Urothelium cell line (cell line): ENCODE measurements at places on chromosomes 16 and 17.

GRCh38 chr17:633641-634101 lies 81.0 kb downstream of the VPS53 start:
- DNase-seq = no peak

DNA sequence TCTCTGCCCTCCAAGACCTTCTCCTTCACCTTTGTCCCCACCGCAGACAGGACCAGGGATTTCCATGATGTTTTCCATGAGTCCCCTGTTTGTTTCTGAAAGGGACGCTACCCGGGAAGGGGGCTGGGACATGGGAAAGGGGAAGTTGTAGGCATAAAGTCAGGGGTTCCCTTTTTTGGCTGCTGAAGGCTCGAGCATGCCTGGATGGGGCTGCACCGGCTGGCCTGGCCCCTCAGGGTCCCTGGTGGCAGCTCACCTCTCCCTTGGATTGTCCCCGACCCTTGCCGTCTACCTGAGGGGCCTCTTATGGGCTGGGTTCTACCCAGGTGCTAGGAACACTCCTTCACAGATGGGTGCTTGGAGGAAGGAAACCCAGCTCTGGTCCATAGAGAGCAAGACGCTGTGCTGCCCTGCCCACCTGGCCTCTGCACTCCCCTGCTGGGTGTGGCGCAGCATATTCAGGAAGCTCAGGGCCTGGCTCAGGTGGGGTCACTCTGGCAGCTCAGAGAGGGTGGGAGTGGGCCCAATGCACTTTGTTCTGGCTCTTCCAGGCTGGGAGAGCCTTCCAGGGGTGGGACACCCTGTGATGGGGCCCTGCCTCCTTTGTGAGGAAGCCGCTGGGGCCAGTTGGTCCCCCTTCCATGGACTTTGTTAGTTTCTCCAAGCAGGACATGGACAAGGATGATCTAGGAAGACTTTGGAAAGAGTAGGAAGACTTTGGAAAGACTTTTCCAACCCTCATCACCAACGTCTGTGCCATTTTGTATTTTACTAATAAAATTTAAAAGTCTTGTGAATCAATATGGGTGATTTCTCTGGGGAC lies 12.2 kb downstream of the CX3CL1 start:
- DNase-seq = no peak

DNA sequence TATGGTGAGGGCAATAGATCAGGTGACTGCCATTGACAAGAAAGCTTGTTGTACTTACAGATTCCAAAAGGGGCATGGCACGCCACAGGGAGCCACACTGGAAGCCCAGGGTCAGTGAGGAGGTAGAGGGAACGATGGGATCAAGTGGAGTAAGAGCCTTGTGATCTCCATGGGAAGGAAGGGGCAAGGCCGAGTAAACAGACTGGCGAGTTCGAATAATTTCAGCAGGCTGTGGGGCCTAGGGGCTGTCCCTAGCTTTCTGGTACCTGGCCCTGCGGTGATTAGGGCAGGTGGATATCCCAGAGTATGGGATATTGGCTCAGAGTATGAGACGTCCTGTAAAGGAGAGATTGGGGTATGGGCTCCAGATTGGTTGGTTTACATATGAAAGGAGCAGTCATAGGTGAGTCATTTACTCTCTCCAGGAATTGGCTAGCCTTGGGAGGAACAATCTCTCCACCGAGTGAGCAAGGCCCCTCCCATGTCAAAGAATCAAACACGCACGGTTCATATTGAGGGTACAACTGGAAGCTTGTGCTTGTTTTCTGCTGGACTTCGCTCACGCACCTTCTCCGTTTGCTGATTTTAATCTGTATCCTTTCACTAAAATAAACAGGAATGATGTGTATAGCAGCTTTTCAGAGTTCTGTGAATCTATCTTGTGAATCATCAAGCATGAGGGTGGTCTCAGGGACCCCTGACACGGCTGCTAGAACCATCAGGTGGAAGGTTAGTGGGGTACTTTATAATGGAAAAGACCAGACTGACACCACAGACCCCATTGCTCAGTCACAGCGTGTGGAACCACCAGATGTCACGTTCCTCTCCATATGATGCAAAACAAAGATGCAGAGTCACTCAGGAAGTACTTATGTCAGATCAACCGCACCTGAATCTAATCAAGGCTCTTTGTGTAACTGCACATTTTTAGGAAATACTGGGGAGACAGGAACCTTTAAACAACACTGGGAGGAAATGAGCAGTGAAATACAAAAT lies 27.9 kb downstream of the GABARAPL2 start:
- DNase-seq = peak; percentile 10

GRCh38 chr17:27540318-27541101 lies 84.3 kb downstream of the KSR1 start:
- no peak for DNase-seq

GRCh38 chr17:57269598-57270255 lies 13.4 kb downstream of the MSI2 start:
- DNase-seq = no peak

DNA sequence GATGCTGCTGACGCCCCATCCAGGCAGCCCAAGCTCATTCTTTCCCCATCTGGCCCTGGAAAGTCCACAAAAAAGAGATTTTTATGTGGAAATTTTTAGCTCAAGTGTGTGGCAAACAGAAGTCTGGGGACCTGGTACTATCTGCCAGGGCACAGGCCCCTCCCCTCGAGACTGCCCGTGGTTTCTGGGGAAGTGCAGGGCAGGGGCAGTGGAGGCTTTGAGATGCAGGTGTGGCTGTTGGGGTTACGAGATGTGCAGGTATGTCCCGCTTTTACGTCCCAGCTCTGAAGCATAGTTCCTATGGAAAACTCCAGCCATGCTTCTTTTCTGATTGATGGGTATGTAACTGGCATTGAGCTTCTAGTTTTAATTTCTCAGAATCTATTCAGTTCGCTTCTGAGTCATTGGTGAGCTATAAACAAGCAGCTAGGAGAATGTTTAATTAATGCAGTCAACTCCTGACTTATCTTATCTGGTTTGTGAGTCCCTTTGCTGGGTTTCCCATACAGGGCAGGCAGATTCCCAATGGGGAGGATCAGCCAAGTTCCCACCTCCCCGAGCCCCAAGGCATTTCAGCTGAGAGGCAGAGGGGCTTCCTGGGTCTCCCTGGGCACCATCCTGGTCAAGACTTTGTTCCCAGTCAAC lies 16.2 kb downstream of the TBX4 start:
- no peak for DNase-seq

- DNase-seq = no peak
These were observed 301 bp upstream of the ULK2 start for GRCh38 chr17:19868079-19868395.

- DNase-seq = no peak
These were observed 22.1 kb downstream of the RABEP2 start for GRCh38 chr16:28902909-28903308.

GRCh38 chr16:28497861-28498599 lies 3.6 kb downstream of the APOBR start:
- DNase-seq = no peak

DNA sequence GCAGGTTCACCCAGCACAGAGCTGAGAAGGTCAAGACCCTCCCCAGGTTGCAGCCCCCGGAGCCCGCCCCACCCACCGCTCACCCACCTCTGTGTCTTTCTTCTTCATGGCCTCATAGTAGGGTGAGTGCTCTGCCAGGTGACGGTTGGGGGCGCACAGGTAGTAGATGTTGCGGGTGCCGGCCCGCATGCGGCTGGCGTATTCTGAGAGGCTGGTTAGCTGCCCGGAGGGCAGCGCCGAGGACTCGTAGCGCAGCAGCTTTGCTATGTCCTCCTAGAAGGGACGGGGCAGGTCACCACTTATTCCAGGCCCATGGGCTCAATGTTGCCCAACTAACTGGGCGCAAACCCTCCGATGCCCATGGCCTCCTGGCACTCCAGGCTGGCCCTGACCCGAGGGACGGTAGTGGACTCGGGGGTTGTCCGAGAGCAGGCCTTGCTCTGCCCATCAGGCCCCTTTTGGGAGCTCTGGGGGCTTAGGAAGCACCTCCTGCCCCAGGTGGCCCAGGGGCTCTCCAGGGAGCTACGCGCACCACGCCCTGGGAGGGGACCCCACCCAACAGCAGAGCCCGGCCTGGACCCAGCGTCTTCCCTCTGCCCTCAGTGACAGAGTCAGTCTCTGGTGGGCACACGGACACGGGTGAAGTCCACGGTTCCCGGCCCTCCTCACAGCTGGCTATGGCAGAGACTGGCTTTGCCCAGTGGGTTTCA lies 9.9 kb downstream of the DNASE1 start:
- DNase-seq = no peak
